ENCODE measurements at places on chromosomes 12 and 14.

GRCh38 chr12:67760586-67761275, 112.2 kb downstream of the DYRK2 start:
- DNase-seq = no peak

DNA sequence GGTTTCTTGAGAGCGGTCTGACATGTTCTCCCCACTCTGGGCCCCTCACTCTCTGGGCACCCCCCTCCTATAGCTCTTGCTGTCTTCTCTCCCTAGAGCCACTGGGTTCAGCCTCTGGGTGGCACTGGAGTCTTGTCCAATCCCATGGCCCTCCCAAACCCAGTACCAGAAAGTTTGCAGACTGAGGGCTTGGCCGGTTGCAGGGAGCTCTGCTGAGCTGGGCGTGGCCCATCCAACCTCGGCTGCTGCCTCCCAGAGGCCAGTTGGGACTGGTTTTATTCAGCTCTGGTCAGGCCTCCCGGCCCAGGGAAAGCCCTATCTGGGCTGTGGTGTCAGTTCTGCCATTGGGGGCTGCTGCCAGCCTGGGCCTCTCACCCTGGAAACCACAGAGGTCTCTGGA, 37.9 kb downstream of the ISCA2 start:
- no peak for DNase-seq

DNA sequence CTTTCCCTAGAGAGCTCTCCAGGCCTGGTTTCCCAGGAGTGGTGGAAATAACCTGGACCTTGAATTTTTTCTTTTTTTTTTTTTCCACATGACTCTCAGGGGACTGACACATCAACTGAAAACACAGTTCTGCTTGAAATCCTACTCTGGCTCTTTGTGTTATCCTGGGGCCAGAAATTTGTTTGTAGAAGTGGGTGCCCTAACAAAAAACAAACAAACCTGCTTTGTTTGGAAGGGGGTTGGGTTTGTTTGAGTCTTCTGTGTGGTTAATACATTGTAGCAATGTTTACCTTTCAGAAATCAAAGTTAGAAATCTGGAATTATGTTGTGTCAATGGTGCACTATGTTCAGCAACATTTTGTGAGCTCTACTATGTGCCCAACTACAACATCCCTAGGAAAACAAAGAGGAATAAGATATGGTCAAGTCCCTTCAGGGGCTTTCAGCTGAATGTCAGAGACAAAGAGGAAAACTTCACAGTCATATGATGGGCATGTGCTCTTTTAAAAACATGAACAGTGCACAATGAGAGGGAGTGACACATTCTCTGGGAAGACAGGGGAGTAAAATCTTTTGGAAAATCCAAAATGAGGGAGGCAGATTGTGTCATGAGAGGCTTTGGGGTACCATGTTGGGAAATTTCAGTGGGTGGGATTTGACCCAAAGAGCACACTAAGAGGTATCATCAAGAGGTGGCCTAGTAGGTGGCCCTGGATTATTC, 1.5 kb upstream of the IGF1 start:
- no peak for DNase-seq

- no peak for DNase-seq
Measured at GRCh38 chr14:99735189-99736135, 51.4 kb downstream of the CYP46A1 start.

DNA sequence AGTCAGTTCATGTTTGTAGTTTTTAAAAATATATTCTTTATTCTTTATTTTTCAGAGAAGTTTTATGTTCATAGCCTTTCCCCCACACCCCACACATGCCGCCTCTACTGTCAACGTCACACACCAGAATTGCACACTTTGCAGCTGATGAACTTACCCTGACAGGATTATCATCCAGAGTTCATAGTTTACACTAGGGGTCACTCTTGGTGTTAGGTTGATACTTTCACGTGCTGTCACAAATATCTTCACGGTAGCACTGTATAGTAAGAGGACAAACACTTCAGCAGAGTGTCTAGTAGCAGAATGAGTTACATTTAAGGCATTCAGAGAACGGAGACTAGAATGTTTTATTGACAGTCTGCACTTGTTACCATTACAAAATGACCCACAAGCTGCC, 5.1 kb downstream of the DPPA3 start:
- no peak for DNase-seq

DNA sequence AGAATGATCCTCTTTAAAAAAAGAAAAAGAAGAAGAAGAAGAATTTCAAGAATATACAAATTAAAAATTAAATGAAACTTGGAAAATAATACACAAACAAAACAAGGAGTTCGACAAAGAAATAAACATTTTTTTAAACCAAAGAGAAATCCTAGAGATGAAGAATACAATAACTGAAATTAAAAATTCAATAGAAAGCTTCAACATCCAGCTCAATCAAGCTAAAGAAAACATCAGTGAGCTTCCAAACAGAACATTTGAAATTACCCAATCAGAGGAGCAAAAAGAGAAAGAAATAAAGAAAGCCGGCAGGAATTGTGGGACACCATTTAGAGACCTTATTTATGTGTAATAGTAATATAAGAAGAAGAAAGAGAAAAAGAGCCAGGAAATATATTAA, 37.2 kb upstream of the RHOJ start:
- DNase-seq = no peak

DNA sequence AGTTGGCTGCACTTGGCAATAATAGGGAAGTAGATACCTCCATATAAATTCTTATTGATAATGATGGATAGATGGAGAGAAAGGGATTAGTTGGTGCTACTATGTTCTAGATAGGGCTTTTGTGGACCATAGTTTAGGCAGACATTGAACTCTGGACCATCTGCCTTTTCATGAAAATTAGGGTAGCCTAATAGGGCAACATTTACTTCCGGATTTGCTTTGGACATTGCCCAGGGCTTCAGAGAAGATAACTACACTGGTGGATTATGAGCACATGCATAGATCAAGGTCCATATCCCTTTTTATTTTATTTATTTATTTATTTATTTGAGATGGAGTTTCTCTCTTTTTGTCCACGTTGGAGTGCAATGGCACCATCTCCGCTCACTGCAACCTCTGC, 70.5 kb downstream of the FIGNL2 start:
- no peak for DNase-seq

DNA sequence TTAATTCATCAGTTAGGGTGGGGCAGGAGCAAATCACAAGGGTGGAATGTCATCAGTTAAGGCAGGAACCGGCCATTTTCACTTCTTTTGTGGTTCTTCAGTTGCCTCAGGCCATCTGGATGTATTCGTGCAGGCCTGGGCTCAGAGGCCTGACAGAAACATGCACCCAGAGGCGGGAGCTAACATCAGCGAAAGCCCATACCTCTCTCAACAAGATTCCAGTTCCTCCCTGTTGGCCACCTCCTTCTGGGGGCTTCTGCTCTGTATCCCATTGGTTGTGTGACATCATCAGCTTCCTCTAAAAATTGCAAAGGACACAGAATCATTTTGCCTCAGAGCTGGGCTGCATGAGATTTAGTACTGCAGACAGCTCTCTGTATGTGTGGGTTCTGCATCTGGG, 134.3 kb downstream of the ZNF664 start:
- no peak for DNase-seq

GRCh38 chr12:113315358-113315757, 19.6 kb downstream of the SLC8B1 start:
- no peak for DNase-seq

GRCh38 chr12:23655112-23655511, 294.4 kb downstream of the SOX5 start:
- no peak for DNase-seq

DNA sequence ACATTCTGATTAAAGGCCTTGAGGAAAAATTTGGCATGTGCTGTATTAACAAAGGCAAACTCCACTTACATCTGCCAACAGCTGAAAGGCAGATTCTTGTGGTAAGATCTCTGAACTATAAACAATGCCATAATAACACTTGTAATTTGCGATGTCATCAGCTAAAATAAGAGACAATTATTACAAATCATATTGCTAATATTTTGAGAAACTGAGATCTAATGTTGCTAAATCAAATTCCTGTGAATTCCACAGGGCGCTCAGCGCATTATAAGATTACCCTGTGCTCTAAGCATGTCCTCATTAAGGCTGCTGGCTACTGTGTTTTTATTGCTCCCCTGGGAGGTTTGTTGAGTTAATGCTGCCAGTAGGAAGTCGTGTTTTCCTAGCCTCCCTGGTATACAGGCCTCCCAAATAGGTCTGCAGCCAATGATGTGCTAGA, 244.8 kb downstream of the DACT1 start:
- no peak for DNase-seq

GRCh38 chr12:92784356-92784755, 81.6 kb downstream of the PLEKHG7 start:
- DNase-seq = no peak

All from CD4-positive, alpha-beta T cell treated with Interleukin-2 at 100 ng/mL for 4 hours (primary cell).